CD4-positive, alpha-beta T cell treated with Interleukin-1 beta for 1 hour (primary cell): ENCODE measurements at places on chromosomes 3 and 15.

- DNase-seq: no peak
Measured at GRCh38 chr15:73751511-73751898, 1.6 kb downstream of the INSYN1 start.

DNA sequence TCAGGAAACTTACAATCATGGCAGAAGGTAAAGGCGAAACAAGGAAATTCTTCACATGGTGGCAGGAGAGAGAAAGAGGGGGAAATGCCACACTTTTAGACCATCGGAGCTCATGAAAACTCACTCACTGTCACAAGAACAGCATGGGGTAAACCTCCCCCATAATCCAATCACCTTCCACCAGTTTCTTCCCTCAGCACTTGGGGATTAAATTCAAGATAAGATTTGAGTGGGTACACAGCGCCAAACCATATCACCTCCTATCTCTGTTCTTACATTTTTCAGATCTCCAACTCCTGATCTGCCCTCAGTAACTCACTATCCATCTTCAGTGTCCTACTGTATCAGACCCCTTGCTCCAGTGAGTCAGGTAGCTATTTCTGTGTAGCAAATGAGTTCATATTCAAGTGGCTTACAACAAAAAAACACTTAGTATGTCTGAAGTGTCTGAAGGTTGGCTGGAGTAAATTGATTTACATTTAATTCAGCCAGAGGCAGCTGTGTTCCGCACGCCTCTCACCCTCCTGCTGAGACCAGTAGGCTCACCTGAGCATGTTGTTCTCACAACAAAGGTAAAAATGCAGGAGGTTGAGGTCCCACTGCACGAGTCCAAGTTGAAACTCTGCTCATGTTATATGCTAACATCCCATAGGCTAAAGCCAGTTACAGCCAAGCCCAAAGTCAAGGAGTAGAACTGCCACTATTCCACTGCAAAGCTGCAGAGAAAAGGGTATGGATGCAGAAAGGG lies 180.7 kb upstream of the LMCD1 start:
- no peak for DNase-seq

GRCh38 chr3:53768478-53769459 lies 77.5 kb downstream of the CHDH start:
- DNase-seq: no peak

- no peak for DNase-seq
Measured at GRCh38 chr3:140719841-140720614, 42.2 kb downstream of the TRIM42 start.

DNA sequence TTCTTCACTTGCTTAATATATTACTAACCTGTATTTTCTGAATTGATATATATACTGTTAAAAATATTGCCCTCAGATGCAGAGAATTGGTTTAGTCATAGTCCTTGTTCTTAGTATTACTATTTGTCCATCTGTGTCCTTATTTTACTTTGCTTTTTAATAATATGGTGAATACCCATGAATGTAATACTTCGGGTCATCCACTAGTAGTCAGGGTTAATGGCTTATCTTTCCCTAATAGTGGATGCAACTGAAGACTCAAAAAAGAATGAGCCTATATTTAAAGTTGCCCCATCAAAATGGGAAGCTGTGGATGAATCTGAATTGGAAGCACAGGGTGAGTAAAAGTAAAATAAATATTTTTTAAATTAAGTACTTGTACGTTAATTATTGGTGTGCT lies 36.5 kb downstream of the U2SURP start:
- DNase-seq: no peak

GRCh38 chr3:187213616-187214015 lies 16.3 kb downstream of the RTP1 start:
- DNase-seq: no peak

- peak; percentile 47 for DNase-seq
Measured at GRCh38 chr3:188796122-188796631, 375.6 kb upstream of the TPRG1 start.

DNA sequence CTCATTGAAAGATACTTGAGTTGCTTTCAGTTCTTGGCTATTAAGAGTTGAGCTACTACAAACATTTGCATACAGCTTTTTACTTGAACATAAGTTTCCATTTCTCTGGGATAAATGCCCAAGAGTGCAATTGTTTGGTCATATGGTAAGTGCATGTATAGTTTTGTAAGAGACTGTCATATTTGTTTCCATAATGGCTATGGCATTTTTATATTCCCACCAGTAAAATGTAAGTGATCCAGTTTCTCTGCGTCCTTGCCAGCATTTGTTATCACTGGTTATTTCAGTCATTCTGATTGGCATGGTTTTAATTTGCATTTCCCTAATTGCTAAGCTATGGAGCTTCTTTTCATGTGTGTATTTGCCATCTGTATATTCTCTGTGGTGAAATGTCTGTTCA lies 22.5 kb downstream of the C3orf80 start:
- DNase-seq: no peak

- no peak for DNase-seq
Measured at GRCh38 chr15:95880031-95880570, 450.4 kb upstream of the NR2F2 start.

- no peak for DNase-seq
Measured at GRCh38 chr3:65572175-65572777, 466.4 kb downstream of the MAGI1 start.

- DNase-seq: no peak
Measured at GRCh38 chr15:80536716-80537115, 132.5 kb downstream of the ARNT2 start.

DNA sequence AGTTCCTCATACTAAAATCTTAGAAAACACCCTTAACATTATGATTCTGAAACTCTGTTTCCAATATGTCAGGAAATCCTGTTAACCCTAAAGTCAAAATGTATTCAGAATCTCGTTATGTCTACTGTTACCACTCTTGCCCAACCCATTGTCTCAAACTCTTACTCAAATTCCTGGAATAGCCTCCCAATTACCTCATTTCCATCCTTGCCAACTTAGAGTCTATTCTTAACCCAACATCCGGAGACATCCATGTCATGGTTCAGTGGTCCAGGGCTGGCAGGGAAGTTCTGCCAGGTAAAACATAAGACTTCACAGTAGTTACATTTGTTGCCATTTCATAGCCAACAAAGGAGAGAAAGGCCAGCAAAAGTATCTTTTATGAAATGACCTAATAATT lies 593.9 kb downstream of the PYDC2 start:
- no peak for DNase-seq

DNA sequence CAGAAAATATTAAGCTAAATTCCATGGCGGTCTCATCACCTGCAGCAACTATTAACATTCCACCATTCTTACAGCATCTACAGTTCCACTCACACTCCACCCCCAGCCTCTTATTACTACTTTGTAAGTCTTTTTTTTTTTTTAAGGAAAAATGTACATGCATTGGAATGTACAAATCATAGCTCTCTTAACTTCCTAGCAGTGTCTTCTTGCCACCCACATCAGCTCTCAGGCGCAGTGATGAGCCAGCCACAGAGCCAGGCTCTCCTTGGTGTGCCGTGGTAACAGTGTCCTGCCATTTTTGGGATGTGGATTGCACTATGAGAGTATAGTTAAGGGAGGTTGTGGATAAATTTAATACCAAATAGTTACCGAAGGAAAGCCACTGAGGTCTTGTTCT lies 17.8 kb downstream of the ABHD17C start:
- DNase-seq: no peak

- DNase-seq: no peak
Measured at GRCh38 chr3:24174614-24175013, 229.5 kb downstream of the NR1D2 start.

DNA sequence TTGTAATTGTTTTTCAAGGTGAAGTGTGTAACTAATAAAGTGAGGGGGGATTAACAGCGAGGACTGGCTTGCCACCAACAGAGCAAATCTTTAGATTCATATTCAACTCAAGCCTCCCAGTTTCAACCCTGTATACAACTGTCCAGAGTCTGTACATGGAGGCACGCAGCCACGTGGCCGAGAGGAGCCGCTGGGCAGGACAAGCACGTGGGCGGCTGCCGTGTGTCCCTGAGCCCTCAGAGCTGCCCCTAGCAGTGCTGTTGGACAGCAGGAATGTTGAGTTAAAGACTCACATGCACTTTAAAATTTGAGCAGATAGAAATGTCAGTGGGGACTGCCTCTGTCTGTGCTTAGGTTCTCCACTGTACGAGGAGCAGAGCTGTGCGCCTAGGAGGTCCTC lies 29.4 kb downstream of the ASB7 start:
- DNase-seq: no peak

DNA sequence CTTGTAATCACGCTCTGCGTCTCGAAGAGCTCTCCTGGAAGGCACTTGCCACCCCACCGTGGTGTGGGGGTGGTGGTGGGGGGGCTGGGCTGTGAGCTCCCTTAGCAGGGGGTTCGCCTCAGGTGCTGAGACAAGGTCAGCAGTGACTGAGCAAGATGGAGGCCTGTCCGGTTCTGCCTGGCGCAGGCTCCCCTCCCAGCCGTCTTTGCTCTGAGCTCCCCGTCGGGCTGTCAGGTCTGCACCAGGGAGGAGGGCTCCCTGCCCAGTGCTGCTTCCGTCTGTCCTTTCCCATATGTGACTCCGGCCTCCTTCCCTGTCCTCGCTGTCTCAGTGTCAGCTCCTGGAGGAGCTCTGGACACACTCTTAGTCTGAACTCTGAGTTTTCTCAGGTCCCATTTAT lies 80.0 kb downstream of the PLXNA1 start:
- no peak for DNase-seq

- no peak for DNase-seq
Measured at GRCh38 chr15:76299786-76300185, 11.5 kb downstream of the ETFA start.

DNA sequence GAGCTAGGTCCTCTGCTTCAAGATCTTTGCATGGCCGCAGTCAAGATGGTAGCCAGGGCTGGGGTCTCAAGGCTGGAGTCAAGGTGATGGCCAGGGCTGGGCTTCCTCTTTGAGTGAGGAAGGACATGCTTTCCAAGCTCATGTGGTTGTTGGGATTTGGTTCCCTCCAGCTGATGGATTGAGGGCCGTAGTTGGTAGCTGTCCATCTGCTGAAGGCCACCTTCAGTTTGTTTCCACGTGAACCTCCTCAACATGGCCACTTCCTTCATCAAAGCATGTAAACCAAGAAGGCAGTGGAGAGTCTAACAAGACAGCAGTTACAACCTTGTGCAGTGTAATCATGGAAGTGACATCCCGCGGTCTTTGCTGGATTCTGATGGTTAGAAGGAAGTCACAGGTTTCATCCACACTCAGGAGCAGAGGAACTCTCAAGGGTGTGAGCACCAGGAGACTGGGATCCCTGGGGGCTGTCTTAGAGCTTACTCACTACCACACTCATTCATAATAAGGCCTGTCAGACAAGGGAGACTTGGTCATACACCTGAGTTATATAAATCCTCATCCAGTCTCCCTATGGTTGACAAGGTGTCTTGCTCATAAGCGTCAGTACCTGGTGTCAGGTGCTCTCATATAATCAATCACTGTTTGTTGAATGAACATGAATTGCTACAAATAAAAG lies 42.1 kb downstream of the ABHD5 start:
- DNase-seq: no peak

DNA sequence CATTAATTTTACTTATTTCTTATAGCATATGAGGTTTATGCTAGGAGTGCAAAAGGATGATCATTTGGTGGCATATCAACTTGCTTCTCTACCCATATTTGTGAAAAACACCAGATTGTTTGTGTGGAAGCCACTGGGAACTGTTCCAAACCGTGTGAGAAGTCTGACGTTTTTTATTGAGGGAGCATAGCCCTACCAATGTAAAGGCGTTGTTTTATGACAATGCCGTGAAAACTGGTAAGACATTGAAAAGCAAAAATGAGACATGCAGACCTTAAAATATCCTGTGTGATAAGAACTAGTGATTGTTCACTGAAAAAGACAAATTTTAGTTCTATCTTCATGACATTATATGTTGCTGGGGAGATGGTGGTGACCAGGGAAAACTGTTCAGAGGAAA lies 87.8 kb downstream of the CHL1 start:
- DNase-seq: no peak

DNA sequence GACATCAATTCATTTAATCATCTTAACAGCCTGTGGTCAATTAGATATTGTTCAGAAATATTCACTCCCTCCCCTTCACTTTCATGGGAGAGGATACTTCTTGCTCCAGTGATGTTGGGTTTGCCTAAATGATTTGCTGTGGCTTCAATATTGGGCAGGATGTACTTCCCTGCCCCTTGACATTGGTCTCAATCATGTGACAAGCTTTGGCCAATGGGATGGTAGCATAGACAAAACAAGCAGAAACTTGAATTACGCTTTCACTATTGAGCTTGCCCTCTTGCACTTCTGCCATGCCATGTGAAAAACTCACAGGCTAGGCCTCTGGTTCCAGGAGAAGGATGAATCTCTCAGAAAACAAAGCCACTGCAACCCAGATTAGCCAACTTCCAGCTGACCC lies 42.2 kb upstream of the STT3B start:
- DNase-seq: no peak

DNA sequence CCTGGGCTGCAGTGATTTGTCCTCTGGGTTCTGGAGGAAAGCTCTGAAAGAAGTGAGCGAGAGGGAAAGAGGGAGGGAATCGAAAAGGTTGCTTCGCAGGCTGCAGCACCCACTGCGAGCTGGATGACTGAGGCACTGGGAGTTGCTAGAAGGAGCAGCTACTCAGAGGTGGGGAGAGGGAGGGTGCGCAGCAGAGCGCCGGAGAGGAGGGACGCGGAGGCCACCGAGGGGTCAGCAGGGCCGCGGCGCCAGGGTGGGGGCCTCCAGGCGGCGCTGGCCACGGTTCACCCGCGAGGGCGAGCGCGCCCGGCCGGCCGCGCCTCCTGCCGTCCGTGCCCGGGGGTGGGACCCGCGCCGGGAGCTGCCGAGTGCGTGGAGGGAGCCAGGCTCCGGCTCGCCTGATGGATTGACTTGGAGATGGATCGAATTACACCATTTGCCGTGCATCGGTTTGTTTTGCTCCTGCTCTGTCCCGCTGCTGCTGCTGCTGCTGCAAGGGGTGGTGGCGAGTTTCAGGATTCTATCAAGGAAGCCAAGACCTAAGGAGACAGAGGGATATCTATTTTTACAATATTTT lies at the start of gene SEMA6D:
SEMA6D (plus strand) TSS at position 470 of the 577 bp plus-strand sequence. CDS start 42,294 bp downstream, outside the sequence.
- DNase-seq: no peak

DNA sequence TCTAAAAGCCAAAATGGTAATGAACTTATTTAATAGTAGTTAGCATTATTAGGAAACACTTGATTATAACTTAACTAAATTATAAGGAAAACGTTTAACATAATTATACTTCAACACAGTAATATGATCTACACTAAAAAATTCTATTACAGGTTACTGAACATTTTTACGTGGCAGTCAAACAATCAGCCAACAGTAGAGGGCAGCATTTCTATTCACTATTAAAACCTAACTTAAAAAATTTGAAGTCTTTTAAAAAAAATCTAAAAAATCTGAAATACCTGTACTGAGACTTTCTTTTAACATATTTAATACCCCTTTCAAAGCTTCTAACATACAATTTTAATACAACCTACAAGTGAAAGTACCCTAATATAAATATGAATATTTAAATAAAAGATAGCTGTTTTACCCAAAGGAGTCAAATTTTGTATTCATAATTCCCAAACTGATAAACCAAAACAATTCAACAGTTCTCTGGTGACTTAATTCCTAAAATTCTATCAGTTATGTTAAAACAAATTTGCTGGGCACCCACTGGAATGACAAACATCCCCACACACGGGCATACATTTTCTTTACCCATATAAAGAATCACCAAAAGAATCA lies 41.5 kb downstream of the DLG1 start:
- DNase-seq: peak; percentile 3

GRCh38 chr15:79073336-79073735 lies 17.2 kb downstream of the RASGRF1 start:
- DNase-seq: no peak

- DNase-seq: no peak
Measured at GRCh38 chr15:54159012-54159411, 180.8 kb downstream of the UNC13C start.
